ENCODE measurements at places on chromosomes 1 and 21.

- no peak for DNase-seq
Measured at GRCh38 chr1:33097137-33097611, 16.2 kb downstream of the AZIN2 start.

DNA sequence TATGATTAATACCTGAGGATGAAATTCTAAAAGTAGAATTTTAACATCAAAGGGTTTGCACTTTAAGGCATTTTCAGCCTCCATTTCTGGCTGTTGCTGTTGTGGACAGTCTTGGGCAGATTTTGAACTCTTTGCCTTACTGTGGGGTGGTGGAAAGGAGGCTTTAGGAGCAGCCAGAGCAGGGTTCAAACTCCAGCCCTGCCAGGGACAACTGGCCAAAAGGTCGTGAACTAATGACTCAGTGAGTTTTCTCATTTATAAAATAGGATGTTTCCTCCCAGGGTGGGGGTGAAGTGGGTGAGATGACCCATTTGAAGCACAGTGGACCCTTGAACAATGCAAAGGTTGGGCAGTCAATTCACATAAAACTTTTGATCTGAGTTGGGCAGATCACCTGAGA lies 36.7 kb downstream of the MAPKAPK2 start:
- DNase-seq: no peak

GRCh38 chr1:98316286-98316905 lies 345.1 kb upstream of the SNX7 start:
- no peak for DNase-seq

GRCh38 chr1:43545695-43546387 lies 15.2 kb downstream of the PTPRF start:
- no peak for DNase-seq

- no peak for DNase-seq
Measured at GRCh38 chr1:233497679-233498078, 116.2 kb upstream of the KCNK1 start.

DNA sequence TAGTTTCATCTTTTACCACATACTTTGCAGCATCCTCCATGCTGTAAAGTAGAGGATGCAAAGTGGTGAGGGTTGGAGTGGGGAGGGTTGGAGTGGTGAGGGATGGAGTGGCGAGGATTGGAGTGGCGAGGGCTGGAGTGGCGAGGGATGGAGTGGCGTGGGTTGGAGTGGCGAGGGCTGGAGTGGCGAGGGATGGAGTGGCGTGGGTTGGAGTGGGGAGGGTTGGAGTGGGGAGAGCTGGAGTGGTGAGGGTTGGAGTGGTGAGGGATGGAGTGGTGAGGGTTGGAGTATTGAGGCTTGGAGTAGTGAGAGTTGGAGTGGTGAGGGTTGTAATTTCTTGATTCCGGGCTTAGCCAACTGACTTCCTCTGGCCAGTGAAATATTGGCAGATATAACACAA lies 618.3 kb downstream of the MRPL39 start:
- DNase-seq: no peak

GRCh38 chr1:201217146-201217545 lies 26.5 kb downstream of the IGFN1 start:
- DNase-seq: no peak

GRCh38 chr1:43554444-43554992 lies 23.8 kb downstream of the PTPRF start:
- no peak for DNase-seq

DNA sequence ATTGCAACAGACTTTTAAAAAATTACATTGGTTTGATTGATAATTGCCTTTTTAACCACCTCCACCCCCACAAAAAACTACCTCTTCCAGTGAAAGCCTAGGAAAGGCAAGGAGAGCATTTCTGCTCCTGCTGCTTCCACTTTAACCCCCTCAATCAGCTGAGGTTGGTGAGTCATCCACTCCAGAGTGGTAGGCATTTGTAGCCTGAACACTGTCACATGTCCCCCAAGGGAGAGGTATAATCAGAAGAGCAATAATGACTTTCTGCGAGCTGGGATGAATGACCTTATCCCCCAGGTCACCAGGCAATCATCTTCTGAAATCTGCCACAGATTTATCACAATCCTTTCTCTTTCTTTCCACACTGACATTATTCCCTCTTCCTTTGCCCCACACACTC lies 126.6 kb upstream of the CAMK1G start:
- no peak for DNase-seq

GRCh38 chr21:41008974-41009373 lies 159.0 kb upstream of the BACE2 start:
- no peak for DNase-seq

- DNase-seq: no peak
Measured at GRCh38 chr1:99326215-99326949, 62.1 kb downstream of the PLPPR4 start.

DNA sequence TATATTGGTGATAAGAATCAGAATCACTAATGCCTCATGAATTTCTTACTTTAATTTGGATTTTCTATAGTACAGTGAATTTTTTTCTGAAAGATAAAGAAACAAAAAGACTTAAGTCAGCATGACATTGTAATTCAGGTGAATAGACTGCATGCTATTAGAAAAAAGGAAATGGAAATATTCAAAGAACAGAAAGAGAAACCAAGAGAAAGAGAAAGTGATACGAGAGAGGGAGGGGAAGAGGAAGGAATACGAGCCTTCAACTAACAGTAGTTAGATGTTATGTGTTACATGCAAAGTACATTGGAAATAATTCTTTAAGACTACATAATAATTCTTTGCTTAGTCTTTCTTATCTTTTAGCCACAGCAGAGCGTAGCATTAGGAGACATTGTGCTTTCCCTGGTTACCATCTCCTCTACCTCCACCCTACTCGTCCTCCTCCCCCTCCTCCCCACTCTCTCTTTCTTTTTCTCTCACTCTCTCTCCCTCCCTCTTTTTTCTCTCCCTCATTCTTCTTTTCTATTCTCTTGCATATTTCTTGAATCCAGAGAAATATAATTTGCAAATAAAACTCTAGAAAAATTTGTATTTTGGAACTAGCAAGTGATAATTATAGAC lies 46.4 kb upstream of the ADGRL4 start:
- no peak for DNase-seq

DNA sequence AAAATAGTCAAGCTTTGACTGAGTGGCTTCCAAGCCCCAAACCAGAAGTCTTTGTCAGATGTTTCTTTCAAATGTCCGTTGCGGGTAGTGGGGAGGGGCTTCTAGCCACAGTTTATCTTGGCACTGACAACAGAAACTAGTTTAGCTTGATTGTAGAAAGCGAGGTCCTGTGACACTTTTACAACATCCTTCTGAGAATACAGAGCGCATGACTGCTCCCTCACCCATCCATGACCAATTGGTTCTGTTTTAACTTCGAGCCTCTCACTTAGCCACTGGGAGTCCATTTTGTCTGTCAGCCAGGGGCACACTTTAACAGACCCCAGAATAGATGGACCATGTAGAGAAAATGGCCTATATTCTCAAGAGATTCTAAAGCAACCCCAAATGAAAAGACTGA lies 199.2 kb upstream of the ST6GALNAC5 start:
- no peak for DNase-seq

DNA sequence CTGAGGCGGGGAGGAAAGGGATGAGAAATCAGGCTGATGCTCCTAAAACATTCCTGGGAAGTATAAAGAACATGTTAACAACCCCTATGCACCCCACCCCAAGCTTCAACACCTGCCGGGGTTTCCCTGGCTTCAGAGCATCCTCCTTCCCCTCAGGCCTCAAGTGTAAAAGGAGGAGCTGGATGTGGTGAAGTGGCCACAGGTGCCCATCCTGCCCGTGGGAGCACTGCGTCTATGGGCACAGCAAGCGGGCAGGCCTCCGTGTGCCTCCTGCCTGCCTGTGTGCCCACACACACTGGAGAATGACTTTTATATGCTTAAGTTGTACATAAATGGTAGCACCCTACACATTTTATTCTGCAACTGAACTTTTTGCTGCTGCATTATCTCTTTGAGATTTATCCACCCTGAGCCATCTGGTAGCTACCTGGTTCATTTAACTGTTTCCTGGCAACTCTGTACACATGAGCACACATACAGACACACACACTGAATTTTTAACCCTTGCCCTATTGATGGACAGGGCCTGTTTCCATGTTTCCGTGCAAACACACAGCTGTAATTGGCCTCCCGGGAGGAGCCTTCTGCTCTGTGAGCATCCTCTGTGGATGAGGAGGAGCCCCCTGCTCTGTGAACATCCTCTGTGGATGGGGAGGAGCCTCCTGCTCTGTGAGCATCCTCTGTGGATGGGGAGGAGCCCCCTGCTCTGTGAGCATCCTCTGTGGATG lies 13.4 kb upstream of the FTCD start:
- no peak for DNase-seq

DNA sequence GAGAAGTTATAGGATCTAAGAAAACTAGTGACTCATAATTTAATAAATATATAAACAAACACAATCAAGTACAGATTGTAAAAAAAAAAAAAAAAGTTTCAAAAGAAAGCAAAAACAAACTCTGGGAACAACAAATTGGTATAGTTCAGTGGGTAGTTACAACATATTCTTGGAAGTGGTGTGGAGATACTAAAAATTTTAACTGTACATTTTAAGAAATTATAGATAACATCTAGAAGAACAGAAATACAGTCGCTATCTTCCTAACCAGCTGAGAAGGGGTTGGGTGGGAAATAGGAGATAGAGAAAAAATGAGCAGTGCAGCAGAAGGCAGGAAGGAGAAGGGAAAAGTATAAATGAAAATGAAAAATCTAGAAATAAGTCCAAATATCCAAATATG lies 70.5 kb downstream of the LRRC8C start:
- DNase-seq: no peak

DNA sequence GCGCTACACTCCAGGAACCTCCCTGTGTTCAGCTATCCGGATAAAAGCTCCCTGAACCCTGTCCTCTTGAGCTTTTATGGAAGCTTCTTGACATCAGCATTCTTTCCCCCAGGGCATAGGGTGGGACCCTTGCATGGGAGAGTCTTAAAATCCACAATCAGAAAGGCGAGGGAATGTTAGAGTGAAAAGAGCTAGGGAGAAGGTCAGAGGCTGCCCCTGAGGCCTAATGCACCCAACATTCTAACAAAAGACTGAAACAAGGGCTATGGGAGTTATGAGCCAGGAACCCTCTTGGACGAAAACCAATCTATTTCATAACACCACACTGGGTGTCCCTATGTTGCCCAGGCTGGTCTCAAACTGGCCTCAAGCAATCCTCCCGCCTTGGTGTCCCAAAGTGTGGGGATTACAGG lies 36.7 kb downstream of the NEK2 start:
- no peak for DNase-seq

- DNase-seq: no peak
Measured at GRCh38 chr1:34101151-34101550, 63.9 kb downstream of the CSMD2 start.

DNA sequence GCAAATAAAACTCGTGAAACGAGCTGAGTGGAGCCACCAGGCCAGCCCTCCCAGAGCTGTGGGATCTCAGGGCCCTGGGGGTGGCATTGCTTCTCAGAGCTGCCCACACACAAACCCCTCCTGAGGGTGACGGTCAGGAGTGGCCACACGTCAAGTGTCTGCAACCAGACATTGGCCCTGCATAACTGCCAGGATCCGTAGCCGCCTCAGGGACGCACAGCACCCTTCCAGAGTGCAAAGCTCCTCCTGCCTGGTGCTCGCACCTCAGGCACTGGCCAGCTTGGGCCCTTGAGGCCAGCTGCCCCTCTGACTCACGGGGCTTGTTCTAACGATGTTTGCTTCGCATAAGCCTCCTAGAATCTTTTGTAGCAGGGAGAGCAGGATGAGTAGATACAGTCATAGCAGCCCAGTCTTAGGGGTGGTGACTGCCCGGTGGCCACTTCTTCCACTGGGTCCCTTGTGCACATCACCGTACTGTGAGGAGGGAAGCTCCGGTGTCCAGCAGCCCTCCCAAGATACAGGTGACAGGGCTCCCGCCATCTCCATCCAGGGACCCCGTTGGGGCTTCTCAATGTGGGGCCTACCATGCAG lies 5.0 kb downstream of the WNT3A start:
- no peak for DNase-seq

DNA sequence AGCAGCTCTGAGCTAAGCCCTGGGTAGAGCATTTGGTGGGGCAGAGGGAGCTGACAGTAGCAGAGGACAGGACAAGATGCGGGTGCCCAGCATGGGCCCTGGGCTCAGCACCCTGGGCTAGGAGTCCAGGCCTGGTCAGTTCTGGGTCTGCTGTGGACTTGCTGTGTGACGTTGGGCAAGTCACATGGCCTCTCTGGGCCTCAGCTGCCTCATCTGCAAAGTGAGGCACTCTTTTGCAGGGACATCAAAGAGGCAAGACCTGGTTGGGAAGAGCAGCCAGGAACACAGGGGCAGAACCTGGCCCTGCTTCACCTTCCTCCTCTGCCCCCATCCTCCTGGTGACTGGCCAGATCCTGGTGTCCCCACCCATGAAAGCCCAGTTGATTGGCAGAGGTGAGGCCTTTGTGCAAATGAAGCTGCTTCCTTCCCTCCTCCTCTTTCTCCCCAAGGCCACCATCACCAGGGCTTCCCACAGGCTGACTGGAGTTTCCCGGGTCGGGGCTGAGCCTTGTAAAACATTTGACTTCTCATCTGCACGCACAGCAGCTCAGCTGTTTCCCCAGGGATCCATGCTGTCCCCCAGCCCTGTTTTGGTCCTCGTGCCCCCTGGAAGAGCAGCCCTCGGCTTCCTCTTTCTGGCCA lies 350.5 kb downstream of the MATN1 start:
- no peak for DNase-seq

DNA sequence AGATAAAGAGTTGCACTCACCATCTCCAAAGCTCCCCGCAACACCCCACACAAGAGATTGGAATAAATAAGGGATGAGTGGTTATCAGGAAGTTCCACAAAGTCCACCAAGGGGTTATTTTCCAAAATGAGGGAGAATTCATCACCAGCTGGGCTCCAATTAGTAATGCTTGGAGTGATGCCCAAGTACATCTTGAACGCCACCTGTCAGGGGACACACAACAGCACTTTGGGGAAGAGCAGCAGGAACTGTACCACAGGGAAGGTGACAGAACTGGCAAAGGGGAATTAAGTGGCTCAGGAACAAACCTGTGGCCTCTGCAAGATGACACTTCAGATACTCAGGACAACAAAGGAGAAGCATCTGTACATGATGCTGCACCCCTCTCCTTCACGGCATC lies 11.5 kb downstream of the TRAPPC3 start:
- DNase-seq: no peak

DNA sequence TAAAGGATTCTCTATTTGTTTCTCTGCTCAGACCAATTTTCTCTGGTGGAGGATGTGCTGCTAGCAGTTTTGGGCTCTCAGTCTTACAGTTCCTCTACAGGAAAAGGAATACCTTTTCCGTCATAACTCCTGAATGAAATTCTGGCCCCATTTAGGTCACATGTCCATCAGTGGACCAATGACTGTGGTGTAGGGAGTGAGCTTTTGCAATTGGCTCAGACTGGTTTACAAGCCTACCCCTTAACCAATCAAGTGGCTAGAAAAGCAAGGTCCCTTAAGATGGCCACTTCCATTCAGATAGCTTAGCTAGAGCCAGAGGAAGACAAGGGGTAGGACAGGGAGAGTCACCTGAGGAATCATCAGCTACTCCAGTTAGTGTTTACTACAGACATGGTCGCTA lies 16.4 kb upstream of the ZNF281 start:
- no peak for DNase-seq

DNA sequence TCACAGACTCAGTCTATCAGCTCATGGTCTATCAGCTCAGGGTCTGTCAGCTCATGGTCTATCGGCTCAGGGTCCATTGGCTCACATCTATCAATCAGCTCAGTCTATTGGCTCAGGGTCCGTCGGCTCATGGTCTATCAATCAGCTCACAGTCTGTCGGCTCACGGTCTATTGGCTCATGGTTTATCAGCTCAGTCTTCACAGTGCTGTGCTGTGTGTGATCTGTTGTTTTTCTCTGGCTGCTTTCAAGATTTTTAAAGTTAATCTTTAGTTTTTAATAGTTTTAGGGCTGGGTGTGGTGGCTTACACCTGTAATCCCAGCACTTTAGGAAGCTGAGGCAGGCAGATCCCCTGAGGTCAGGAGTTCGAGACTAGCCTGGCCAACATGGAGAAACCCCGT lies 14.4 kb downstream of the C1orf159 start:
- DNase-seq: no peak
